Stimulated activated CD8-positive, alpha-beta memory T cell treated with anti-CD3 and anti-CD28 coated beads, Interleukin-15, amount 100 ng/mL, for 24 hours (primary cell): ENCODE measurements at places on chromosomes 7 and 10.

DNA sequence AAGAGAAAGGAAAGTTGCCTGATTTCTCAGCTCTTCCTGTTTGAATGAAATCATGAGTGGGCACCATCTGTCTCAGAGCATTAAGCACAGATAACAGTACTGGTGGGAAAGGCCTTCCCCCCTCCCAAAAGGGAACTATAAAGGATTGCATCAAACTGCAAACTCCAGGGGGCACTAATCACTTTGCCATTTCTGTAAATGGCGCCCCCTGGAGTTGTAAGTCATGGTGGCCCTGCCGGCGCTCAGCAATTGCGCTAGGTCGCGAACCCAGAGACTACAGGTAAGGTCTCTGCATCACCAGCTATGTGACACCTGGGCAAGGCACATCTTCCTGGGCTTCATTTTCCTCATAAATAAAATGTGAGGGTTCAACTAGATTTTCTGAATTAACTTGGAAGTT lies 11.1 kb downstream of the LRRC4 start:
- no peak for DNase-seq

DNA sequence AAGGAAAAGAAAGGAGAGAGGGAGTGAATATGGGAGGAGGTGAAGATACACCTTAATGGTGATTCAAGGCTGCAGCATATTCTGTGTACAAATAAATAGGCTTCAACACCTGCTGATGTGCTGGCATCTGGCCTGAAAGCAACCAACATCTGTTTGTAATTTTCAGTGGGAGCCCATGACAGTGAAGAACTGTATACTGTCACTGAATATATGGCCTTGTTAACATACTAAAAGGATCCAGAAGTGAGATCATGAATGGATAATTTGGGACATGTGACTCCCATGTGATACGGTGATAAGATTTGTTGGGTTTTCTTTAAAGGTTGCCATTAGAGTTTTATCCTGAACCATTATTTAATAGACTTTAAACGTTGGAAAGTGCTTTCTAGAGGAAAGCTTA lies 459.3 kb downstream of the CNTNAP2 start:
- DNase-seq, result no peak

DNA sequence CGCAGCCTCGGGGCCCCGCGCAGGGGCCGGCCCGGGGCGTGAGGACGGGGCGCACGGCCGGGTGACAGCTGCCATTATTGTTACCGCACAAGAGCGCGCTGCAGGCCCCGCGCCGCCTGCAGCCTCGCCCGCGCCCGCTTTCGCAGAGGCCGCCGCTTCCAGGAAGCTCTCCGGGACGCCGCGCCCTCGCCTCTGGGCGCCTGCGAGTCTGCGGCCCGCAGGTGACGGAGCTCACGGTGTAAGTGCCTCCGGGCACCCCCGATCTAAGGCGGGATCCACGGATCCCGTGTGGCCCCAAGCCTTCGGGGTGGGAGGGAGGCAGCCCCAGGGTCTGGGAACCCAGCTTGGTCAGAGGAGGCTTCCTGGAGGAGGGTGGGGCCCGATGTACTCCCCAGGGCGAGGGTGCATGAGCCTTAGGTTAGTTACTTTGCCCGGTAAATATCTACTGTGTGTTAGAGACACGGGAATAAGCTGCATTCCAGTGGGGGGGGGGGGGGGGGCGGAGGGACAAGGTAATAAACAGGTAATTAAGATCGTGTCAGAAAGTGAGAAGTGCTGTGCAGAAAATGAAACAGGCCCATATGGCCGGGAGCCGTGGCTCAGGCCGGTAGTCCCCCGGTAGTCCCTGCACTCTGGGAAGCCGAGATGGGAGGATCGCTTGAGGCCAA lies 638 bp downstream of the IQCE start:
- DNase-seq, result no peak

DNA sequence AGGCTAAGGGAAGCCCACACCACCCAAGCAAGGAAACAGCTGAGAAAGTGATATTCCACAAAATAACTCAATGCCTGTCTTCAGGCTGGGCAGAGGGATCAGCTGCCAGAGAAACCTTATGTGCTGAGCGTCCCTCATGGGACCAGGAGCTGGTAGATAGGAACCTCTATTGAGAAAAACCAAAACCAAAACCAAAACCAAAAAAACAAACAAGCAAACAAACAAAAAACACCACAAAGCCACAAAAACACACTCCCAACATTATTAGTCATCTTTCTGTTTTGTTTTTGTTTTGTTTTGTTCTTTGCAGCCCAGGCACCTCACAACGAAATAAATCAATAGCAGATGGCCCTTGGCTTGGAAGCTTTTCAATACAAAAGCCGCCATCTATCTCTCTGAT lies 760.8 kb upstream of the CELF2 start:
- DNase-seq, result no peak

DNA sequence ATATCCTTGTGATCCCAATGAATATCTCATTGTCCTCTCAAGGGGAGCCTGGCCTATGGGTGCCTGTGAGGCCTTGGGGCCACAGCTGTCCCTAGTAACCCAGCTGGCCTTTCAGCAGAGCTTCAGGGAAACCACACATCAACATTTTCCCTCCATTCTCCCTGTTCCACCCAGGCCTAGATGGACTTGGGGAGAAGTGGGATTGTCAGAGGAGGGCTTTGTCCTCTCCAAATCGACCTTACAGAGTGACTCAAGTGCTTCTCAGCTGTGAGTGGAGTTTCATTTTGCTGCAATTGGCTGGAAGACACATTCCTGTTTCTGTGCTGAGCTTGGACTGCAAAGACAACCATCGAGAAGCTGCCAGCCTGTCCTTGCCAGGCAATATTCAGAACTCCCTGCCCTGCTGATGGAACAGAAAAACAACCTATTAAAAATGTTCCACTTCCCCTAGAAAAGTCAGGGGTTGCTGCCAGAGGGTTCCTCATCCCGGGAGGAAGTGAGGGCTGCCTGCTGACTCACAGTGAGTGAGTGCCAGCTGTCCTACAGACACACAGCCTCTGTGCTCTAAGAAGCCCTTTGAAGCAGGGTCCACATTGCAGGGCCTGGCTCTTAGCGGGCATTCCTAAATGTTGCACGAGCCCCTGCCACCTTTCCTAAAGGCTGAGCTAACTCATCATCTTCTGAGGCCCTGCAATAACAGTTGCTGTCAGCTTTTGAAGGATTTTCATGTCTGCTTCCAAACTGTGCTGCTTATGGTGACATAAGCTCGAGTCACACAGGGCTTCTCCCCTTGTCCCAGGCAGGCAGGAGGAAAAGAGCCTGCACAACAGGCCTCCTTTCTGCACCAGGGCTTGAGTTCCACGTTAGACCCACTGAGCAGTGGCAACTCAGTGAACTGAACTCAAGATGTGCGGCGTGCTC lies 20.5 kb downstream of the STRA8 start:
- DNase-seq, result no peak

GRCh38 chr10:110443239-110444003 lies 54.3 kb upstream of the DUSP5 start:
- no peak for DNase-seq

- no peak for DNase-seq
Observed at GRCh38 chr7:16708980-16709379, 44.6 kb upstream of the TSPAN13 start.

GRCh38 chr10:70678250-70678635 lies 5.9 kb downstream of the ADAMTS14 start:
- DNase-seq, result no peak

DNA sequence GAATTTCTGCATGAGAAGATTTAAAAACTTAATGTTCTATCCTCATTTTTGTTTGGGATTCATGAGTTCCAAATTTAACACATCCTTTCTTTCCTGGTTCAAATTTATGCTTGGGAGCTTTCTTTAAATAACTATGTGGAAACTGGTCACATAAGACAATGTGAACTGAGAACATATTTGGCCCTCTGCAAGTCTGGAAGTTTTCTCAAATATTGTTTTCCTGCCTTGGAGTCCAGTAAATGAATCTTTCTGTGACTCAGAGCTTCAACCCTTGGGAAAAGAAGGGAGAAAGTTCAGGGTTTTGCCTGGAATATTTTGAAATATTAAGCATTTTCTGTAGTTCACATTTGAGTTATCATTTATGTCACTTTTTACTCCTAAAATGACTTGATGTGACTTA lies 559.0 kb upstream of the NRP1 start:
- DNase-seq, result no peak

- no peak for DNase-seq
Observed at GRCh38 chr7:611281-611810, 91.7 kb upstream of the PDGFA start.

- peak; percentile 63 for DNase-seq
Observed at GRCh38 chr7:55415173-55415778, 50.1 kb downstream of the LANCL2 start.

DNA sequence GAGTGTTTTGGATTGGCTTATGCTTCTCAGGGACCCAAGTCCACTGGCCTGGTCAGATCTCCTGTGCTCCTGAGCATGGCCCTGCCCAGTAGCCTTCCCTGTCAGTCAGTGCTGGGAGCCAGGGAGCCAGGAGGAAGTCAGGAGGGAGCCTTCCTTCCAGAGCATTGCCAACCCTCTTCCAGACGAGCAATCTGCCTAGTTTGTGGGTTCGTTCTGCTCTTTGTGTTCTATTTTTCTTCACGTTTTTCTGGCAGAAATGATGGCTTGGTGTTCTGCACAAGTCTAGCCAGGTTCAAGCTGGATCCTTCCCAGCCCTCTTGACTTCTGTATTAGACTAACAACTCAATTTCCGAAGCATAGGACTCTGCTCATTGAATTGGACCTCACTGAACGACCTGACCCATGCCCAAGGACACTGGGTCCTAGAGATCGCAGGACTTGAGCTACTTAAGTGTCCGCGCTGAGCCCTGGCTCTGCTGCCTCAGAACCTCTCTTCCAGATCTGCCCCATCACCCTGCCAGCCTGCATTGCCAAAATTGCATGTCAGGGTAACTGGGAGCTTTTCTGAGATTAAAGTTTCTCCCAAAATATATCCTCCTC lies 76.2 kb upstream of the MPP7 start:
- no peak for DNase-seq

- DNase-seq, result no peak
Observed at GRCh38 chr7:55121249-55121648, 102.4 kb downstream of the EGFR start.

DNA sequence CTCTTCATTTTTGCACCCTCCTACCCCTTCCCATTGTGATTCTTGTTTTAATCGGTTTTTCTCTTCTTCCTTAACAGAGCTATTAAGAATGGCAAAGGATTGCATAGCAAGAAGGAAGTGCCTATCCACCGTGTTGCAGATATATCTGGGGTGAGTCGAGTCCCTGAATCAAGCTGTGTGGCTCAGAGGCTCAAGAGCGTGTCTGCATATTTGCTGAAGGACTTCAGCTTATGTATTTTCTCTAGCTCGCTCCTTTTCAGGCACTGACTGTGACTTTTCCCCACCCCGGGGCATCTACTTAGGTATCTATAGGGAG lies 126.6 kb downstream of the LRRC4 start:
- no peak for DNase-seq

GRCh38 chr10:11798845-11799735 lies 24.1 kb upstream of the PROSER2 start:
- no peak for DNase-seq

DNA sequence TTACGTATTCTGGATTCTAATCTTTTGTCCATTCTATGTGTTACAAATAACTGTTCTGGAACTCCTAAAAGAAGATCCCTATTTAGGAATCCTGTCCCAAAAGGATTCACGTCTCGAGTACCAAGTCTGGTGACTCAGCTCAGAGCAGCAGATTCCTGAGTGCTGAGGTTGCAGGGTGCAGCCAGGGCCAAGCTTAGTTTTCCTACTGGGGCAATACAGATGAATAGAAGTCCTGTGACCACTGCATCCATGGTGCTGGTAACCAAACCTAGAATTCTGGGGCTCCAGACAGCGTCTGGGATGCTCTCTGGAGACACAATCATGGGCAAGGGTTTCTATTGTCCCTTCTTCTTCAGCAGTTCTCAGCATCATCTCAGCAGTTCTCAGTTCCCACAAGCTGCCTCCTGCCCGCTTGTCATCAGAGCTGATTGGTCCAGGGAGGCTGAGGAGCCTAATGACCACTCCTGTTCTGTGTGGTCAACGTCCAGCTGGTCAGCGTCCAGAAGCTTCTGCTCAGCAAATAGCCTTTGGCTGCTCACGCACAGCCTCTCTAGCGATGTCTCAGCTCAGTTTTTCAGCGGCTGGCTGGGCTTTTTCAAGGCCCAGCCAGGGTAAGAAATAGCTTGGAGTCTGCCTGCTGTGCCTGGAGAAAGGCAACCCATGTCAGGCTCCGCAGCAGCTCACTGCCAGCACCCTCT lies 50.4 kb upstream of the C7orf33 start:
- no peak for DNase-seq

DNA sequence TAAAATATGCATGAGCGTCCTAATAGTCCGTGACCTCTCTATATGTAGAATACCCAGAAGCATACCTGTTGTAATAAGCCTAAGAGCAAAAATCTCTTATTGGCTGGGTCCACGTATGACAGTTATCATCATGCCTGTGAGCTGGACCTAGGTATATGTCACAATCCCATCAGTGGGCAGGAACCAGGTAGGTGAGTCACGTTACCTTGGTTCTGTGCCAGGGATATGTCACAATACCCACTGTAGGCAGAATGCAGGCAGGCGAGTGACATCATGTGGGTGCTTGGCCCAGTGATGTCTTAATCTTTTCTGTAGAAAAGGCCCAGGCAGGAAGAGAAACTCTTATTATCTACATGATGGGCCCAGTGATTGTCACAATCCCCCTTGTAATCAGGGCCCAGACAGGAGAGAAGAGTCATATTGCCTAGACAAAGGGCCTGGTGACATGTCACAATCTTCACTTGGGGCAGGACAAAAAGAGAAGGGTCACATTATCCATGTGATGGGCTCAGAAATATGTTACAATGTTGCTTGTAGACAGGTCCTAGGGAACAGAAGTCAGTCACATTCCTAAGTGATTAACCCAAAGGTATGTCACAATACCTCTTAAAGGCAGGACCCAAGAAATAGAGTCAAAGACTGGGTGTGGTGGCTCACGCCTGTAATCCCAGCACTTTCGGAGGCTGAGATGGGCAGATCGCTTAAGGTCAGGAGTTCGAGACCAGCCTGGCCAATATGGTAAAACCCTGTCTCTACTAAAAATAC lies 12.9 kb upstream of the ZNF736 start:
- no peak for DNase-seq

- no peak for DNase-seq
Observed at GRCh38 chr7:102258749-102259107, 27.9 kb upstream of the SH2B2 start.

DNA sequence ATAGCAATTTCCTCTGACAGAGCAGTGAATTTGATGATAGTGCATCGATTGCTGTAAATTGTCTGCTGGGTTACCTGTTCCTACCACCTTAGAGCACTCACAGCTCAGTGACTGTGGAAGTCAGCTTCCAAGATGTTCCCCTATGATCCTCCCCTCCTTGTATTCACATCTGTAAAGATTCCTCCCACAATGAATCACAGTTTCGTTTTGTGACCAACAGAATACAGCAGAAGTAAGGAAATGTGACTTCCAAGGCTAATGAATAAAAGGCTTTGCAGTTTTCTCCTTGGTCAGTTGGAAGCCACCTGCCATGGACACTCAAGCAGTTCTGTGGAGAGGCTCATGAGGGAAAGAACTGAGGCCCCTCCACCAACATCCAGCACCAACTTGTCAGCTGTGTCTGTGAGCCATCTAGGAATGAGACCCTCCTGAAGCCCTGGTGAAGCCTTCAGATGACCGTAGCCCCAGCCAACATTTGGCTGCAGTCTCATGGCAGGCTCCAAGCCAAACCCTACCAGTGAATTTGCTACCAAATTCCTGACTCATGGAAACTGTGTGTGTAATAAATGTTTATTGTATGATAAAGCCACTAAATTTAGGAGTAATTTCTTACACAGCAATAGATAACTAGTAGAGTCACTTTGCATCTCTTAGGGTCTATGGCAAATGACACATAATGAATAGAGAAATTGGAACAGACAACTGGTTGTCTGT lies 309.5 kb upstream of the NPVF start:
- no peak for DNase-seq

- DNase-seq, result no peak
Observed at GRCh38 chr7:18429547-18429946, 66.0 kb upstream of the HDAC9 start.
